ENCODE measurements at places on chromosomes 2 and 18. TPM values are rescaled to one million over a fixed set of nuclear protein-coding genes. Genes with fewer than 3 reads are reported as not detected.

GRCh38 chr2:60552078-60552850 is 1.2 kb downstream of the BCL11A start:
- no peak for DNase-seq

- no peak for DNase-seq
Observed at GRCh38 chr2:162198239-162198638, 45.0 kb downstream of the FAP start.

DNA sequence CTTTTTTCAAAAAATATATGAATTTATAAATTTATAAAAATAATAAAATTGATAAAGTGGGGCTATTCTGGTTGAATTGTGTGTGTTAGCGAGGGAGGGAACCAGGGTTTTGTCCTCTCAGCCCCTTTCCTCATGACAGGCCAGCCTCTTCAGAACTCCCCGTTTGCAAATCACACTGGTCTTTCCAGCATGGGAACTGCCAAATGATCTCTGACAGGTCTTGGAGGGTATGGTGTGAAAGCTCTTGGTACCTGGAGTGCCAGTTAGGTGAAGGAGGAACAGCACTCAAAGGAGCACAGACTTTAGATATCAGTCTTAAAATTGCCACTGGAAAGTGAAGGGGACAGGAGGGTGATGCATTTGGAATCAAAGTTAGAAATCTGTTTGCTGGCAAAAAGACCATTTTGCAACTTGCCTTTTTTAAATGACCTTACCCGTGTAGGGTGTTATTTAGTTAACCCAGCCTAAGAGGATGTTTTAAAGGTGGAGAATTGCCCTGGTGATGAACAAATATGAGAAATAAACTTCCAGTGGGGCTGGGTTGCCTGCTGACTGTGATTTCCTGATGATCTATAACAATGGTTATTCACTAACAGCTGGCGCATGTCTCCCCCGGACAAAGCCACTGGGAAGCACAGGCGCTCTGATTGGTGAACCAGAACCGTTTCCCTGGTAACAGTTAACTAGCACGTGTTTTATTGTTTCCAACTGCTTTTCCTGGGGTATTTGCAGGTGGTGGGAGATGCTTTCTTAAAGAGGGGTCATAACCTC is 85.3 kb upstream of the EFEMP1 start:
- DNase-seq, result peak; percentile 90

DNA sequence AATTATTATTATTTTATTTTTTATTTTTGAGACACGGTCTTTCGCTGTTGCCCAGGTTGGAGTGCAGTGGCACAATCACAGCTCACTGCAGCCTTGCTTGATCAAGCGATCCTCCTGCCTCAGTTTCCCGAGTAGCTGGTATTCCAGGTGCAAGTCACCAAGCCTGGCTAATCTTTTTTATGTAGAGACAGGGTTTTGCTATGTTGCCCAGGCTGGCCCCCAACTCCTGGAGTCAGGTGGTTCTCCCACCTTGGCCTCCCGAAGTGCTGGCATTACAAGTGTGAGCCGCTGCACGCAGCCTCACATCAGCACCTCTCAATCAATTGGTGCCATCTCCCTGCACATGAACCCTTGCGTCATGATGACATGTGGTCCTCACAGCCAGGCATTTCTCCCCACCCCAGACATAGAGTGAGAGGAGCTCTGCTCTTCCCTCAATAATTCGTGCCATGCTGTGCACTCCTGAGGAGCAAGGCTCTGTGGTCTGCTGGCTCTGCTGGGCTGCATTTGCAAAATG is 5.9 kb downstream of the INPP5D start:
- no peak for DNase-seq

DNA sequence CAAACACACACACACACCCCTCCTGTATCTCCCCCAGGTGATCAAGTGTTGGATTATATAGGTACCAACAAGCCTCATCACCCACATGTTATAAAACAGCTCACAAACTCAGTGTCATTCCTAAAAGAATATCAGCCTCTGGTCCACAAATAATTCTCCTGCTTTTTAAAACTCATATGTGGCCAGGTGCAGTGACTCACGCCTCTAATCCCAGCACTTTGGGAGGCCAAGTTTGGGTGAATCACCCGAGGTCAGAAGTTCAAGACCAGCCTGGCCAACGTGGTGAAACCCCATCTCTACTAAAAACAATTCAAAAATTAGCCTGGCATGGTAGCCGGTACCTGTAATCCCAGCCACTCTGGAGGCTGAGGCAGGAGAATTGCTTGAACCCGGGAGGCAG is 87.8 kb downstream of the LRATD1 start:
- peak; percentile 61 for DNase-seq

- no peak for DNase-seq
Observed at GRCh38 chr2:229296536-229296935, 25.4 kb upstream of the PID1 start.

DNA sequence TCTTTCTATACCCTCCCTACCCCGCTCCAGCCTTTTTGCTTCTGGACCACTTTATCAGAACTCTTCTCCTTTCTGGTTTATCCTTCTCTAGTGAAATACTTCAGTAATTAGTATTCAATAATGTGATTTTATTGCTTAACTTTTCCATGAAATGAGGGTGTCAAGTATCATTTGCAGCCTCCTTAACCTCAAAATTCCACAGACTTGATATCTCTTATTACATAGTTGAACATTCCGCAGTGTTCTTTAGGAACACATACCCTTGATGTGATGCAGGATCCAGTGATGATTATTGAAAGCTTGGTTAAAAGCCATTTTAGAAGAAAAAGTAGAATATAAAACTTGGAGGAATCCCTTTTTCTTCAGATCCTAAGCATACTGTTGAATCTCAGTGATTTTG is 94.8 kb downstream of the GREB1L start:
- DNase-seq, result peak; percentile 53

GRCh38 chr2:157822993-157823392 is 53.1 kb downstream of the ACVR1 start:
- DNase-seq, result peak; percentile 40

DNA sequence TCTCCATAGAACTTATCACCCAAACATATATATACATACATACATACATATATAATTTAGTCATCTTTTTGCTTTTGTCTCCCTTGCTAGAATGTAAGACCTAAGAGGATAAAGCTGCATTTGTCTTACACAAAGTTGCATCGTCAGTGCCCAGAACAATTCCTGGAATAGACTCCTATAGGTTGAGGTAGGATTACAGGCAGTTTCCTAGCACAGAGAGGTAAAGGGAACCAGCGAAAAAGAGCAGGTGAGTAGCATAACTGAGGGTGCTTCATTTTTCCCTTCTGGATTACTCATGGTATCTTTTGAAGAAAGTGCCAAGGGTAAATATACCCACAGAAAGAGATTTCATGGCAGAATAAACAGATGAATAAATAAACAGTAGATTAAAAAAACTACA is 68.1 kb upstream of the AMMECR1L start:
- DNase-seq, result no peak

- DNase-seq, result no peak
Observed at GRCh38 chr2:31075431-31075830, 62.8 kb downstream of the GALNT14 start.

- no peak for DNase-seq
Observed at GRCh38 chr2:173567493-173567892, 212.8 kb downstream of the CDCA7 start.

- DNase-seq, result no peak
Observed at GRCh38 chr2:74291886-74292621, 51.2 kb downstream of the SLC4A5 start.

DNA sequence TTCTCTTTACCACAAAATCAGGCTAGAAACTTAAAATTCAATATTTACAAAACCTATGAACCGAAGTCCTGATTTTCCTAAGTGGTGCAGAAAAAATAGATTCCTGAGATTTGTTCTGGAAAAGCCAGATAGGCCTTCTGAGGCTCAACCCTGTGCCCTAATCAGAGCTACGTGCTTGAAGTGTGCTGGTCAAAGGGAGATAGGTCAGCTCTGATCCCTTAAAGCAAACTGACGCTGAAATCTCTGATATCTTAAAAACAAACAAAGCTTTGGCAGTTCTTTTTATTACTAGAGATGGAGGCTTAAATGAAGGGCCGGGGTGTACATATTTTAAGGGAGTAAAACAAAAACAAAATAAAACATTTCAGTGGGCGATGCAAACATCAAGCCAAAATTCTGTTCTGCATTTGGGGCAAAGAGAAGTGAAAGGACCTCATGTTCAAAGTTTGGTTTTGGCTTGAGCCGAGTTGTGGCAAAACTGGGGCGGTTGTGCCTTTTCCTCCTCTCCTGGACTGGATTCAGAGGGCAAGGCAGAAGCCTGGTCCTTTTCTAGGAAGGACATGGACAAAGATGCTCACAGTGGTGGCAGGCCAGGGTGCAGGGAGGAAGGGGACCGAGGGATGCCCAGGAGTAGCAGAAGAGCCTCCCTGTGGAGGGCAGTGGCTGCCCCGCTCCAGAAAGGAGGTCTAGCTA is 295.0 kb downstream of the CDCA7 start:
- DNase-seq, result no peak

DNA sequence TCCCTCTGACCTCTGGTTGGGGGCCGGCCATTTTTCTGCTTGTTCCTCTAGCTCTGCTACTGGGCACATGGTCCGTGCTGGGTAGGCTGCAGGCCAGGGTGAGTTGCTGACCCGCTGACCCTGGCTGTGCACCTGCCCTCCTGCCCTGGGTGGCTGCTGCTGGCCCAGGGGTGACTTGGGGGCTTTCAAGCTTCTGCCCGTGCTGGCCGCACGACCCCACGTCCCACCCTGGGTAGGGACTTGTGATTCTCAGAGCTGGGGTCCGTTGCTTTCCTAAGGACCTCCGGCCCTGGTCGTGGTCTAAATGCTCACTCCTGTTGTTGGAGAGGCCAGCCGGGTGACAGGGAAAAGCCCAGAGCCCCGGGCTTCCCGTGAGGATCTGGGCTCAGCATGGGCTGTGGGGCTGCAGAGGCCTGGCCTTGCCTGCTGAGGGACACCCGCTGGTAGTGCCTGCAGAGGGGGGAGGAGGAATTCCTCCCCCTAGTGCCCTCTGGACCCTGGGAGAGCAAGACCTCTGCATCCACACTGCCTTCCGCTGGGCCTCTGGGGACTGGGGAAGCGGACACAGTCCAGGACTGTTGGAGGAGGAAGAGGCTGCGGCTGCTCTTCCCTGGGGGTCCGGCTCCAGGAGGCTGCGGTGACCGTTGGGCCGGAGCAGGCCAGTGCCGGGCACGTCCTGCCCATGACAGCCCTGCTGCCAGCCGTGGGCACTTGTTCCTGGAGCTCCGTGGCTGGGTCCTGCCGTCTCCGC is 6.3 kb upstream of the GAL3ST2 start:
- no peak for DNase-seq

GRCh38 chr2:113112871-113113270 is 14.5 kb upstream of the IL1RN start:
- no peak for DNase-seq

- no peak for DNase-seq
Observed at GRCh38 chr2:42913280-42913878, 121.0 kb upstream of the HAAO start.

GRCh38 chr2:23943666-23944065 is 3.4 kb downstream of the UBXN2A start:
- no peak for DNase-seq

DNA sequence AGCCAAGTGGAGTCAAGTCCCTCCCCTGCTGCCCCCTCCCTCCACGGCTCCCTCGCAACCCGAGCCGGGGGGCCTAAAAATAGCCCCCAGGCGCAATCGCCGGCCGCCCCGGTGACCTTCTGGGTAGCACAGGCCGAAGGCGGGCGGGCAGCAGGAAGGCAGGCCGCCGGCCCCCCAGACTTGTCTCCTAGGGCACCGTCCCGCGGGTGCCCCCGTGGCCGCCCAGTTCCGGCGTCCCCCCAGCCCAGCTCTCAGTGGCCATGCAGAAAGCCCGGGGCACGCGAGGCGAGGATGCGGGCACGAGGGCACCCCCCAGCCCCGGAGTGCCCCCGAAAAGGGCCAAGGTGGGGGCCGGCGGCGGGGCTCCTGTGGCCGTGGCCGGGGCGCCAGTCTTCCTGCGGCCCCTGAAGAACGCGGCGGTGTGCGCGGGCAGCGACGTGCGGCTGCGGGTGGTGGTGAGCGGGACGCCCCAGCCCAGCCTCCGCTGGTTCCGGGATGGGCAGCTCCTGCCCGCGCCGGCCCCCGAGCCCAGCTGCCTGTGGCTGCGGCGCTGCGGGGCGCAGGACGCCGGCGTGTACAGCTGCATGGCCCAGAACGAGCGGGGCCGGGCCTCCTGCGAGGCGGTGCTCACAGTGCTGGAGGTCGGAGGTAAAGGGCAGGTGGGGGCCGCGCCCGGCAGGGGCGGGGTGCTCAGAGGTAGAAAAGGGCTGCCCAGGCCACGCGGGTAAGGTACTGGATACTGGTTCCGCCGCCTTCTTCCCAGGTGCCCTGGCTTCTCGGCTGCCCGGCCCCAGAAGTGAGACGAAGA is at the start of gene SPEG:
Gene SPEG (plus strand): TSS at position 126 of the 808 bp plus-strand sequence. CDS start 135 bp downstream, at position 261.
- no peak for DNase-seq

DNA sequence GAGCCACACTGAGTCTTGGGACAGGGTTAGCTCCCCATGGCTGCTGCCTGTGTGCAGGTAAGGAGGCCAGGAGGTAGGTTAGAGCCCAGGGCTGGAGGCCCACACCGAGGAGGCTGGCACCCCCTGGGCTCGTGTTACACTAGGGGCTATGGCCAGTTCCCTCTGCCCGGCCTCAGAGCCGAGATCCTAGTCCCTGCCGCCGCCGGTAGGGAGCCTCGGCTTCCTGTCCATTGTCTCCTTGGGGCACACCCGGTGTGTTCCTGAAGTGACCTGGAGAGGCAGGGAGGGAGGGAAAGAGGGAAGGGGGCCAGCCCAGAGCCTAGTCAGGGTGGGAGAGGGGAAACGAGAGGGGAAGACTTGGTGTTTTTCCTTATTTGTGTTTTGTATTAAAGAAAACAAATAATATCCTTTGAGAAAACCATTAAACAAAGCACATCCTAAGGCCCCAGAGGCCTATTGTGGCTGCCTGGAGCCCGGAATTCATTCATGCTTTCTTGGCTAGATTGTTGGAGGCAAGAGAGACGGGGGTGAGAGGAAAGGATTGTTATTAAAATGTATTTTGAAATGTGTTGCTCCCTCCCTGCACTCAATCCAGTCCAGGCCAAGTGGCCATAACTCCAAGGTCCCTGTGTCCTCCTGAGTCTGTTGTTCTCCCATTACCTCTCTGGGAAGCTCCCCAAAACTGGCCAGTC is 170.7 kb downstream of the CTIF start:
- no peak for DNase-seq

GRCh38 chr18:28109781-28110560 is 67.0 kb downstream of the CDH2 start:
- DNase-seq, result no peak

DNA sequence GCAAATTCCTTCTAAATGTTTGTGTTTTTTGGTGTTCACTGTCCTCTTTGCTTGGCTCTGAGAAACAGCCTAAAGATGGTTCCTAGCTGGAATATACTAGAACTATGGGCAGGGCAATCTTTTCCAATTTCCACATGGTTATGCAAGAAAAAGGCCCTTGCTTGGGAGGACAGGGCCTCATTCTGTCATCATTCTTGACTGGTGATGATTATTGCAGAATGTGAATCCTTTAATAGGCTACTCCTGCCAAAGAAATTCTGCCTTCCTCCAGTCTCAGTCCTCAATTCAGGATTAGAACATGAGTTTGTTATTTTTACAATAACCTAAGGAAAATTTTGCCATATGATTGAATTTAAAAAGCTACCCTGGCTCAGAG is 218.7 kb downstream of the HNMT start:
- no peak for DNase-seq

The C2orf92 gene
- total RNA-seq, result 0.80 TPM

The ARL5A gene
- total RNA-seq, result 42.7 TPM

The IL1A gene
- not detected for total RNA-seq

The HIBCH gene
- 11.8 TPM for total RNA-seq

The PAIP2B gene
- total RNA-seq, result 0.17 TPM

The IL18RAP gene
- not detected for total RNA-seq

The ERMN gene
- total RNA-seq, result 0.06 TPM

The REG3G gene
- total RNA-seq, result not detected

The MROH2A gene
- not detected for total RNA-seq

The FBXO15 gene
- 0.51 TPM for total RNA-seq

The DSG2 gene
- total RNA-seq, result under 0.01 TPM

The AGXT gene
- total RNA-seq, result not detected

The CD8B2 gene
- not detected for total RNA-seq
